ENCODE measurements at places on chromosomes 5 and 9.

DNA sequence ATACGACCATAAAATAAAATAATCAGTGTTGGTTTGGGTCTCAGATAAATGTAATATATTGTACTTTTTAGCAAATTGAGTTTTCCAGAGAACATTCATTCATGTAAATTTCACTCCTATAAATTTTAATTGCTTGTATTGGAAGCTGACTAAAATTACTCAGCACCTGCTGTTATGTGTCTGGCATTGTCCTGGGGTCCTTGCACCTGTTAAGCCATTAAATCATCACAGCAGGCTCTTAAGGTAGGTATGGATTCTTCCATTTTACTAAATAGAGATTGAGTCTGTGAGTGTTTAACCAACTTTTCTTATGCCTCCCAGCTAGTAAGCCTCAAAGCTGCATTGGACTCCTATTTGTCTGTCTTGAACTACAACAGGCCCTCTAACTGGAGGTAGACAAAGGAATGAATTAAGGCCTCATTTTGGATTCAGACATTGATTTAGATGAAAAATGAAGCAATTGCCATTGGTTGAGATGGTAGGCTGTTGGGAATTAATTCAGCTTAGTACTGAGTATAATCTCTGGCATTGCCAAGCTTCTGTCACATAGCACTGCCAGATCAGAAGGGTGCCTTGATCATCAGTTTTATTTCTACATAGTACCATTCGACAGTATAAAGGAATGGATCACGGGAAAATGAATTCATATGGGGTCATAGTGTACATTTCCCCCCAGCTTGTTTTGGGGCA, 78.9 kb downstream of the PARP8 start:
- DNase-seq = no peak

- no peak for DNase-seq
These were observed 4.8 kb upstream of the F2RL1 start for GRCh38 chr5:76813982-76814562.

DNA sequence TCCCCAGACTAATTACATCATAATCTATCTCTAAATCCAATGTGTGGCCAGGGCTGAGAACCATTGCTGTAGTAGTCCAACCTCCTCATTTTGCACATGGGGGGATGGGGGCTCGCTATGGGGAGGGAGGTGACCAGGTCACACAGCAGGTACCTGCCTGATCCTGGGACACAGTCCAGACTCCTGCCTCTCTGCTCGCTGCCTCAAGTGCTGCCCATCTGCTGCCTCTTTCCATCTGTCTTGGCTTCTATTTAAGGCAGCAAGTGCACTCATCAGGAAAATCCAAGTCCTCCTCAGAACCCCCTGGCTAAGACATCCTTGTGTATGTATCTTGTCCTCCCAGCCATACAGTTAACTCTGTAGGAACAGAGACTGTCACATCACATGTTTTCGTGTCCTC, 57.7 kb upstream of the FRRS1L start:
- no peak for DNase-seq

DNA sequence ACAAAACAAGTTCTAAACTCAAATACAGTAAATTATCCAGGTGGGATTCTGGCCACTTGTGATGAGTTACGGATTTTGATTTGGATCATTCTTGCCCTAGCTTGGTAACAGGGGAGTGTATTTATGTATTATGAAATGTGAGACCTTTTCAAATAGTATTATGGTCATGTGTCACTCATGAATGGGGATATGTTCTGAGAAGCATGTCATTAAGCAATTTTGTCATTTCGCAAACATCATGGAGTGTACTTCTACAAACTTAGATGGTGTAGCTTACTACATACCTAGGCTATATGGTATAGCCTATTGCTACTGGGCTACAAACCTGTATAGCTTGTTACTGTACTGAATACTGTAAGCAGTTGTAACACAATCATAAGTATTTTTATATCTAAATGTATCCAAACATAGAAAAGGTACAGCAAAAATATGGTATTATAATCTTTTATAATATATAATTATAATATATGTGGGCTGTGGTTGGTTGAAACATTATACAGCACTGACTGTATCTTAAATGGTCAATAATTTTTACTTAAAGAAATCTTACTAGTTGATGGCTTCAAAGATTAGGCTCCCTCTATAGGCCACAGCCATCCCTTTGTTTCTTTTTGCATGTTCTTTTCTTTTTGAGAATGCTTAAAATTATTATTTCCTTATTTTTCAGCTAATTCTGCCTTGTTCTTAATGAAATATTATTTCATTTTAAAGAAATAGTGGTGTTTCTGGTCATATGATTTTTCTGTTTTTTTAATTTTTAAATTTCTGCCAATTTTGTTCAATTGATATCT, 128.4 kb downstream of the MAST4 start:
- no peak for DNase-seq

- DNase-seq = no peak
These were observed 151.7 kb downstream of the SEMA5A start for GRCh38 chr5:9394221-9394620.

DNA sequence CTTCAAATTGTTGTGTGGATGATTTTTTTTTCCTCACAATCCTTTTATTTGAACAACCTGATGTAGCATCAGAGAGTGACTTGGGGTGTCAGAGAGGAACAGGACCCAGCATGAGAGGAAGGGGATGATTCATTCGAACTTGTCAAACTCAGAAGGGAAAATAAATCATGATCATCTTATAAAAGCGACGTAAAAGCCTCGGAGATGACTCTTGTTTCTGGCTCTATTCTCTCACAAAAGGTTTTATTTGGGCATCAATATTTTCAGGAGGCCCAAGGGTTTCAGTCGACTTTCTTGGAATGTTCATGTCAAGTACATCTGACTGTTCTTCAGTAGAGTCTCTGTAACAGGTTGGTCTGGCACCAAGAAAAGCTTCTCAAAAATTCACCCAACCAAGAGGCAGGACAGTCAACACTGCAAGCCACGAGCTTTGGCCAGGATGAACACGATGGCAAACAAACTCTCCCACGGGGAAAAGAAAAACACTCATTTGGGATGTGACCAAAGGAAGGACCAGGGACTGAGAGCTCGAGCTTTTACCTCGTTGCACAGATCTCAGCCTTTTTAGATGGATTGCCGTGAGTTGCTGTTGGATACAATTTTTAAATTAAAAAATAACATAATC, 55.1 kb downstream of the ANKH start:
- no peak for DNase-seq

GRCh38 chr5:57665146-57665936, 182.7 kb upstream of the ACTBL2 start:
- DNase-seq = no peak

DNA sequence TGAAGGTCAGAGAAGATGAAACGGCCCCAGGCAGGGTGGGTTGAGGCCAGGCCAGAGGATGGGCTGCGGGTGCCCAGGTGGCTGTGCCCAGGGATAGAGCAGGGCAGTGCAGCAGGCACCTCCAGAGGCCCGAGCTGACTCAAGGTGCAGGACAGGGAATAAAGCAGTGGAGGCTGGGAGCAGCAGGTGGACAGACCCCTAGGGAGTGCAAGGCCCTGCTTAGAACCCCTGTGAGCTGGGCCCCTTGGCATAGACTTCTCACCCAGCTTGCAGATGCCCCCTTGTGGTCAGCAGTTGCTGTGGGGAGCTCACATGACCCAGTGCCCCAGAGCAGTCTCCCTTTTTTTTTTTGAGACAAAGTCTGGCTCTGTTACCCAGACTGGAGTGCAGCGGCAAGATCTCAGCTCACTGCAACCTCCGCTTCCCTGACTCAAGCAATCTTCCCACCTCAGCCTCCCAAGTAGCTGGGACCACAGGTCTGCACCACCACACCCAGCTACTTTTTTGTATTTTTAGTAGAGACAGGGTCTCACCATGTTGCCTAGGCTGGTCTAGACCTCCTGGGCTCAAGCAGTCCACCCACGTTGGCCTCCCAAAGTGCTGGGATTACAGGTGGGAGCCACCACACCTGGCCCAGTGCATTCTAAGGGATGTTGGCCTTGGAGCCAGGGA, 118.8 kb downstream of the WNK2 start:
- DNase-seq = no peak

Data from mucosa of descending colon (tissue), 3 donors.